ENCODE measurements at places on chromosomes 5 and 9.

GRCh38 chr9:96219026-96219899 lies 82.7 kb downstream of the HSD17B3 start:
- peak; percentile 75 for DNase-seq

DNA sequence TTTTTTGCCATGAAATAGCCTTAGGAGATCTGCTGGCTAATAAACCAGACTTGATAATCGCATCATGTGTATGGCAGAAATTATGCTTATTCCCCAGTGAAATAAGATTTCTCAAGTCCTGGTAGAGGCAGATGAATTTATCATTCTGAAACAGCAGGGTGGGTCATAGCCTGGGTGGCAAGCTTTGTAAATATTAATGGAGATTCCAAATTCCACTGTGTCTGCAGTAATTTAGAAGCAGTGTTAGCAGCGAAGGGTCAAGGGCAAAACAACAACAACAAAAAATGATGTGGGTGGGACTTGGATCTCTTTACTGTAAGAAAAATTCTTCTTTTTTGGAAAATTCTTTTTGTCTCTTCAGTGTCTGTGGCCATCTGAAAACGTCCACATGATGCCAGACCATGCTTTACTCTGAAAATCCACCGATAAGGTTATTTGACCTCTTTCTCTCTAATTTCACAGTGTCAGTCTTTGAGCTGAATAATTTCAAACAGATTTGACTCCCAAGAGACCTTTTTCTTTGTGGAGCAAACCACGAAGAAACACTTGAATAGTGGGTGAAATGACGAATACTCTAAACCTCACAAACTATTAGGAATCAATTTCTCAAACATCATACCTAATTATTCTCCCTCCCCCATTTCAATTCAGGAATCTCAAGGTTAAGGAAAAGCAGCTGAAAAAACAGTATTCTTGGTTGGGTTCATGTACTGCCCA lies 106.0 kb upstream of the RPS23 start:
- DNase-seq = no peak

GRCh38 chr9:6184749-6185645 lies 30.6 kb upstream of the IL33 start:
- no peak for DNase-seq

DNA sequence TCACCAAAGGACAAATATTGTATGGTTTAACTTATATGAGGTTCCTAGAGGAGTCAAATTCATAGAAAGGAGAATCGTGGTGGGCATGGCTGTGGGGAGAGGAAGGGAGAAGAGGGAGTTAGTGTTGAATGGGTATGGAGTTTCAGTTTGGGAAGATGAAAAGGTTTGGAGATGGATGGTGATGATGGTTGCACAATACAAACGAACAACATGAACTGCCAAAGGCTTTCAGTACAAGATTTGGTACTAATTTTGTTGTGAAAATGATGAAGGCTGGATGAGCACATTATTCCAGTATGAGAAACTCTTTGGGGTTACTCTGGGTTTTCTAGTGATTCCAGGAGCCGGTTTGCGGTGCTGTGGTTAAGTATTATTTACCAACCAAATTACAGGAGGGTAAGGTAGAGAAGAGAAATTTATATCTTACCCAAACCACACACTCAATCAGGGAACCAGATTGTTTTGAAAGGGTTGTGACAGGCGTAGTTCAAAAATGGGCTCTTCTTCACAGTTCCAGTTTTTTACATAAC lies 112.0 kb upstream of the TBC1D2 start:
- no peak for DNase-seq

- no peak for DNase-seq
These were observed 71.3 kb downstream of the GLIS3 start for GRCh38 chr9:4228606-4229005.

DNA sequence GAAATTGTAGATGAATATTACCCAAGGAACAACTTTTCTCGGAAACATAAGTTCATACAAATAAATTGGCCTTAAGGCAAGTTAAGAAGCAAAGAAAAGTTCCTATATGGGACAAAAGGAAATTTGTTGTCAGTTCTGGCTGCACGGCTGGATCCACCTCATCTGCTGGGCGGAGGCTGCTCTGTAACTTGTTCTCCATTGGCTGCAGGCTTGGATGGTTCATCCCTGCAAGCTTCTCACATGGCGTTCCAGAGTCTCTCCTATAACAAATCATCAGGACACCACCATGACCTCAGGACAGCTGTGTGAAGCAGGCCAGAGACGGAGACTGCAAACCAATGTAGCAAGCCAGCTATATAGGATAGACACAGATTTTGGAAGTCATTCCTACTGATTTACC lies 81.4 kb upstream of the DAB2 start:
- DNase-seq = no peak

All from left forelimb (tissue), 1 donor.